ENCODE measurements at places on chromosomes 2 and 18. TPM values are rescaled to one million over a fixed set of nuclear protein-coding genes. Genes with fewer than 3 reads are reported as not detected.

The RGPD3 gene
- 0.30 TPM for total RNA-seq

The LGALSL gene
- total RNA-seq: 46.4 TPM

- DNase-seq: no peak
Measured at GRCh38 chr2:95344656-95345055, 47.5 kb downstream of the KCNIP3 start.

DNA sequence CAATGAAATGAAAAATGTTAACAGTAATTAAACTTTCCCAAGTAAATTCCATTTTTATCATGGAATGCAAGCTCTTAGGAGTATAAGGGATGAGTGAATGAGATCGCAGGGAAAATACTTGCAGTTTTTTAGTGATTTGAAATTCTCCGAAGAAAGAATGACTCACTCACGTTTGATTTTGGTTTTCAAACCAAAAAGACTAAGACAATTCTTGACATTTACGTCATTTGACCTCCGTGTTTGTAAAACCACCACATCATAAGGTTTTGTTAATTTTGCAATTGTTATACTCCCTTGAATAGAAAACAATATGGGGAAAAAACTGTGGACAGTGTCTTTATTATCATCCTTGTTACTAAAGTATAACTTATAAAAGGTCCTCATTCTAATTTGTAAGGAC is 29.4 kb downstream of the COL4A4 start:
- DNase-seq: no peak

The MAL gene
- 2.4 TPM for total RNA-seq

DNA sequence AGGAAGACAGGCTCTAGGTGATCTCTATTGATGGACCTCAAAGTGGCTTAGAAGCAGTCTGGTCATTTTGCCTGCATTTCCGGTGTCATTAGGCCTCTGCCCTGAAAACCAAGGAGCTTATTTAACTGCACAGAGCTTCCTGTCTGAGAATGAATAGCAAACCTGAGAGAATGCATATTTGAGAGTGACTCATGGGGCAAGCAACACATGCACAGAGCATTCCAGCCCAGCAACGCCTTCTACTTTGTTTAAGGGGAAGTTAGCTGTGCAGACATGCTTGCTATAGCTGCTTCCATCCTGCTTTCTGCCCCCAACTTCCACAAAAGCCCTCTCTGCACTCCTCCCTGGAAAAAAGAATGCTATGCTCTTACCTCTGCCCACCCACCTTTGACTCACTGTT is 232.8 kb downstream of the GRB14 start:
- DNase-seq: no peak

The PTPRM gene
- 46.3 TPM for total RNA-seq

The RAD51AP2 gene
- 0.20 TPM for total RNA-seq

DNA sequence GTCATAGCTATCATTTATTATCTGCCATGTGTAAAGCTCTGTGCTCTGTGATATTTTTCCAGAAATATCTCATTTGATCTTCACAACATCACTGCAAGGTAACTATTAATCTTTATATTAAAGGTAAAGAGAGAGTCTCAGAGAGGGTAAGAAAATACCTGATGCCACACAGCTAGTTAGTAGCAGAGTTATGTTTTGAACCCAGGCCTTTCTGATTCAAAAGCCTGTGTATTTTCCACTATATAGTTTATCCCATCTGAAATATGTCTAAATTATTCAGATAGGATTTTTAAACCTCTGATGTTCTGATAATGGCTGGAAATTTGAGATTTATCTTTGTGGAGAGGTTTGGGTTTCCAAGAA is 10.1 kb downstream of the INPP1 start:
- DNase-seq: no peak

The DCDC2C gene
- total RNA-seq: 0.20 TPM
